Left ventricle myocardium superior (tissue), 1 donor: ENCODE measurements at places on chromosomes 2 and 18. TPM values are rescaled to one million over a fixed set of nuclear protein-coding genes. Genes with fewer than 3 reads are reported as not detected.

- DNase-seq = no peak
Measured at GRCh38 chr2:120823551-120823950, 87.9 kb downstream of the GLI2 start.

DNA sequence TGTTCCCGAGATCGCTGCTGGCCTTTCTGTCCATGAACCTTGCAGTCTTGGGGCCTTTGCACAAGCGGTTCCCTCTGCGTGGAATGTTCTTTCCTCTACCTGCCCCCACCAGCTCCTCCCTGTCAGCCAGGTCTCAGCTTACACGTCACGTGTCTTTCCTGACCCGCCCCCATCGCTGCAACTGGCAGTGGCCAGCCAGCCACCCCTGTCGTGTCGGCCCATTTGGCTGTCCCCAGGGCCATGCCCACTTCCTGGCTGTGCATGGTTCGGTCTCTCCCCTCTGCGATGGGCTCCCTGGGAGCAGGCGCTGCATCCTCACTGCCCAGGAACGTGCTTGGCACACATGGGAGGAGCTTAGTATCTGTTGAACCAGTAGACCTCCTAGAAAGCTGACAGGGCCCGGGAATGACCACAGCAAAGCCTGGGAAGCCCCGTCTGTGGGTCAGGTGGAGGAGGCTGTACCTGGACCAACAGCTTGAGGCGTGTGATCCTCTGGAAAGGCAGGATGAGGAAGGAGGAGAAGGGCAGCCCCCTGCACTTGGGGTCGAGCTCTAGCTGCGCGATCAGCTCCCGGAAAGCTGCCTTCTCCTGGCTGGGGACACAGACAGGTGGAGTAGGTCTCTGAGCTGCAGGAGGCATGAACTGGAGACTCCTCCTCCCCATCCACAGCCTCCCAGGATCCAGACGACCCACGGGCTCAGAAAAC, 21.0 kb downstream of the SNORC start:
- DNase-seq = no peak

DNA sequence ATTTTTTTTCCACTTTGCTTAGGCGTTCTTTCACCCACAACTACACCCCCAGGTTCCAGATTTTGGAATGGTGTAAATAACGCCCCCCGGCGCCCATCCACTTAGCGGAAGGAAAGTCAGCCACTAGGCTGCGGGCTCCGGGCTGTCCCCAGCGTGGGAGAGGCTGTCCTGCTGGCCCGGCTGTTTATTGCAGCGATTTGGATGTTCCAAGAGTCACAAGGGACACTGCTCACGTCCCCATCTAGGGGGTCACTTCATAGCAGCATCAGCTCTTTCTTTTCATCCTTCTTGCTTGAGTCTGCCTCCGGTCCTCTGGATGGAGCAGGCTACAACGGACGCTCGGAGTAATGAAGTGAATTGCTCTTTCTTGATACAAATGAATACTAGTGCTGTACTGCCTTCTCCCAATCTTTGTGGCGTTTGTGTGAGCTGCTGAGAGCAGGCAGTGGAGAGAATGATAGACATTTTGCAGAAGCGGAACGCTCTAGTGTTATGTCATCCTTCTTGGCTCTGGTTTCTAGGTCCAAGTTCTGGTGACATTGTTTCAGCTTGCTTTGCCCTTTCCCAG, 50.7 kb upstream of the PAIP2B start:
- DNase-seq = peak; percentile 82

DNA sequence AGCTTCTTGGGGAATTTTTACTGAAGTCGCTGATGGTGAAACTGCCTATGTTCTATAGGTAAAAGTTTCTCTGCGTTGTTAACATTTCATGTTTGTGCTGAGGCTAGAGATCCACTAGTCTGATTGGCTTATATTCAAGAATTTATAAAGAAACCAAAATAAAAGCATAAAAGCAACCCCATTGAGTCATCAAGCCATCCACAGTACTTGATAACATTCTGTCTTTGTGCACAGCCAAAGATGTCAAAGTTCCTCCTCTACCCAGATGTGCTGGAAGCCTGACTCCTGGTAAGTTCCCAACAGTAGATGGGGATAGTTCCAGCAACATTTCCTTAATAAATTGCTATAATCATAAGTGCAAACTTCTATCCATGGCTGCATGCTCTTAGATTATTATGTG, 107.8 kb downstream of the TANC1 start:
- DNase-seq = no peak

GRCh38 chr2:85925216-85925671, 36.5 kb upstream of the ST3GAL5 start:
- DNase-seq = no peak

Gene SFTPB
- 0.50 TPM for total RNA-seq

Gene SH3RF3
- 7.4 TPM for total RNA-seq

GRCh38 chr2:232843834-232844233, 26.2 kb upstream of the SNORC start:
- peak; percentile 49 for DNase-seq

- no peak for DNase-seq
Measured at GRCh38 chr2:24474053-24474452, 17.0 kb upstream of the NCOA1 start.

Gene STAT4
- total RNA-seq = 0.57 TPM

- DNase-seq = no peak
Measured at GRCh38 chr2:86485802-86486201, 44.6 kb downstream of the KDM3A start.

- DNase-seq = no peak
Measured at GRCh38 chr2:12805033-12805432, 88.3 kb downstream of the TRIB2 start.

- no peak for DNase-seq
Measured at GRCh38 chr2:6977786-6978185, 60.6 kb downstream of the RNF144A start.

DNA sequence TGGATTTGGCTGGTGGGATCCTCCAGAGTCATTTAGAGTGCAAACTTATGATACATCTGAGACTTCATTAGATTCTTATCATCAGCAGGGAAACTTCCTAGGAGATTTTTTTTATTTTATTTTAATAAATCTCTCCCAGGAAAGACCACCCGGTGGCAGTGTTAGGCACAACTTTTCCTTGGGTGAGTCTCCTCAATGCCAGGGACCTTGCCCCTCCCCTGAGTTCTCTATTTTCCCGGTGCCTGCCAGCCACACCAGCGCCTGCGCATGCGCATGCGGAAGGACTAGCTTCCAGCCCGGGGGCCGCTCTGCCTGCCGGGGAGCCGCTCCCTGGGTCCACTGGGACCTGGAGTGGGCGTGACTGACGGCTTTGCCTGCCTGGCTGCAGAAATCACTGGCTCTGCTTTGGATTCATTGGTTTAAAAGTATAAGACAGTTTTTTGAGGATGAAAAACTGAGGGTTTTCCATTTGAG, 86.6 kb downstream of the TMEM182 start:
- DNase-seq = peak; percentile 93

- no peak for DNase-seq
Measured at GRCh38 chr2:240323601-240324291, 111.7 kb upstream of the GPC1 start.

DNA sequence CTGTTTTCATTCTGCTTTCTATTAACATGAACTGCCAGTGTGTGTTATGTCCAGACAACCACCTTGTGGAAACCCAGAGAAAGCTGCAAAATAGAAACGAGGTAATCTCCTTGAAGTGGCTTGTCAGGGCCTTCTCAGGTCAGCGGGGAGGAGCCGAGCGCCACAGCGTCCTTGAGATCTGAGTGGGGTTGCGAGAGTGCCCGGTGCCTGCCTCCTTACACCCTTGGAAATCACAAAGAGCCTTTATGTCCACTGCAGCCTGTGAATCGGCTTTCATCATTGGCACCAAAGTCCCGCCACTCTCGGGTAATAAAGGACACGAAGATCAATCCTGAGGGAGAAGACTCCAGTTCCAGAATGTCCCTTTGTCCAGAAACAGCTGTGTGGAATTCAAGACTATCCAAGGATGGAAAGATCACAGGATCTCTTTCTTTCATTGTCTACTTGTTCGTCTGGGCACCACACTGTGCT, 135.2 kb downstream of the HRH4 start:
- no peak for DNase-seq

Gene PLGLB1
- total RNA-seq = 2.7 TPM
